Hematopoietic multipotent progenitor cell (in vitro differentiated cells): ENCODE measurements at places on chromosomes 7 and 10. TPM values are rescaled to one million over a fixed set of nuclear protein-coding genes. Genes with fewer than 3 reads are reported as not detected.

- no peak for DNase-seq
Measured at GRCh38 chr7:6628045-6628444, 9.1 kb upstream of the ZNF316 start.

- peak; percentile 14 for DNase-seq
Measured at GRCh38 chr7:93890041-93890463, 501 bp downstream of the TFPI2 start.

The STOX1 gene
- total RNA-seq, result 0.54 TPM

The IL6 gene
- total RNA-seq, result under 0.01 TPM

DNA sequence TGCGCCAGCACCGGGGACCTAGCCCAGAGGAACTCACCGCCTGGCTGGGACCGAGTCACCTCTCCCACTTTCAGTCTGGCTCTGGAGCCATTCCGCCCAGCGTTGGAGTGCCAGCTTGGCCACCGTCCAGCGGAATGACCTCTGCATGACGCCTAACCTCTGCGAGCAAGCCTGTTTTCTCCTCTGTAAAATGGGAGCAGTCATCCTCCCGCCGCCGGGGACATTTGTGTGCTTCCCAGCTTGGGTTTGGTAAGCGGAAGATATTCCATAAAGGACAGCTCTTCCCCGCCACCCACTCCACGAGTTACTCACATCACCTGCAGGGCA lies 1.3 kb upstream of the ZCCHC24 start:
- no peak for DNase-seq

The FGFR2 gene
- total RNA-seq, result not detected

DNA sequence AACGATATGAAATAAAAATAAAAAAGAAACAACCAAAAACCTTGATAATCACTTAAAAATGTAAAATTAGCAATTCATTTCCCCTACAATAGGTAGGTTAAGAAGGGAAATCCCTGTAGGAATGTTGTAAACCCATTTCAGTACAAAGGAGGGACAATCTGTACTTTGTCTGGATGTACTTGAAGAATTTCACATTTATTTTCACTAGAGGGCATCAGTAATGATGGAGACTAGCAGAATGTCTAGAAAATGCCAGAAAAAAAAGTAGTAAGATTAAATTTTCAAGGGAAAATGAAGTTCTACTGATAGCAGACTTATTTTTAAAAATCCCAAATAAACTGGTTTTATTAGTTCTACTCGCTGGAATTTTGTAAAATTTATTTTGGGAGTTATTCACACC lies 209.0 kb upstream of the FZD1 start:
- no peak for DNase-seq

DNA sequence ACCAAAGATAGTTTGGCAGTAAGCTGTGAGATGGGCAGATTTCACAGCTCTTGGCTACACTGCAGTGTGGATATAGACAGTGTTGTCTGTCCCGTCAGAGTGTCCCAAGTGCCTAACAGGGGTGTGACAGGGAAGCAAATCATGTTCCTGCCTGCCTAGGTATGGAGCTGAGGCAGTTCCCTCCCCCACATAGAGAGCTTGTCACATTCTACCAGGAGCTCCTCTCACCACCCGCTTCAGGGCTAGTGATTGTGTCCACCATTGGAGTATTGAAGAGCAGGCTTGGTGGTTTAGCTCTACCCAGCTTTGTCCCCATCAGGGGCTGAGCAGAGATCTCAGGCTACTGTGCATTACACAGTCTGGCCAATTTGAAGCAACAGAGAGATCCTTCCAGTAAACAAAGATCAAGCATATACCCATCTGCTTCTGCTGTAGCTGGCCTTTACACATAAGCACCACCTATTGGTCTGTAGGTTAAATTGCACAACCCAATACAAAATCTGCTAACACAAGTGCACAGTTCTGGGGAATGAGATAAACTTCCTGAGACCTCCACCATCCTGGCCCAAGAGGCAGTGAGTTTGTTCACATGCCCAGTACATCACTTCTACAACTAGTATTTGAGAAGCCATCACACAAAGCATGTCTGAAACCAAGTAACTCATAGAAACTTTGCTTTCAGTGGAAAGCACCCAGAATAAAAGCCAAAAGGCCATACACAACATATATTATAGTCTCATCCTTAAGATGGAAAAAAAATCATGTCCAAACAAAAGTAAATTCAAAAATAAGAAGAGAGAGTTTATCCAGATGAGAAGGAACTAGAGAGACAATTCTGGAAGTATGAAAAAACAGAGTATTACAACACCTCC lies 67.3 kb downstream of the GLCCI1 start:
- DNase-seq, result no peak

The RADIL gene
- total RNA-seq, result 0.27 TPM
